ENCODE measurements at places on chromosomes 1 and 21. TPM values are rescaled to one million over a fixed set of nuclear protein-coding genes. Genes with fewer than 3 reads are reported as not detected.

The PAQR6 gene
- 2.8 TPM for total RNA-seq

DNA sequence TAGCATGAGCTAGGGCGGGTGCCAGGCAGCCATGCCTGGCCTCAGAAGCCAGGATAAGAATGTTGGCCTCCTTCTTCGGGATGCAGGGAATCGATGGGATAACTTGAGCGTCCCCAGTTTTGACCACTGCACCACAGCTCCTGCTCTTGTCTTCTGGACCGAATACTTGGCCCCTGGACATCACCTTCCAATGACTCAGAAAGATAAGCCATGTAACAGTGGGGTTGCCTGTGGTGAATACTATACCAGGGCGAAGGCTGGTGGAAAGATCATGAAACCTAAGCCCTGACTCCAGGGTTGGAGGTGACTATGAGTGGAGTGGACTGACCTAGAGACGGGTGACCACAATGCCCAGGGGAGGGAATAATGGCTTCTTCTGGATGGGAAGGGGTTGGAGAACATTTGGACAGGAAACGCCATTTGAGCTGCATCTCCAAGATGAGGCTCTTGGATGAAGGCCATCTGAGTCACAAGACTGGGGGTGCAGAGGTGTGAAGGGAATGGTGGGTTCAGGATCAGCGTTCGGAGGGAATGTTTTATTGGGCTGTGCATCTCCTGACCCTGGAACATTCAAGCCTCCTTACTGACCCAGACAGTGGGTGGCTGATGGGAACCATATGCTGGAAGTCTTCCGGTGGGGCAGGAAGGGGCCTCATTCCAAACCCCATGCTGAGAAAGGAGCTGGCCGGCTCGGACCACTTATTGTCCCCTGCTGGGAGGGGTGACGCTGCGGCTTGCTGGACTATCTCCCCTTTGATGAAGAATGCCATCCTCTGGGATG, 18.5 kb upstream of the KCNE2 start:
- no peak for DNase-seq

DNA sequence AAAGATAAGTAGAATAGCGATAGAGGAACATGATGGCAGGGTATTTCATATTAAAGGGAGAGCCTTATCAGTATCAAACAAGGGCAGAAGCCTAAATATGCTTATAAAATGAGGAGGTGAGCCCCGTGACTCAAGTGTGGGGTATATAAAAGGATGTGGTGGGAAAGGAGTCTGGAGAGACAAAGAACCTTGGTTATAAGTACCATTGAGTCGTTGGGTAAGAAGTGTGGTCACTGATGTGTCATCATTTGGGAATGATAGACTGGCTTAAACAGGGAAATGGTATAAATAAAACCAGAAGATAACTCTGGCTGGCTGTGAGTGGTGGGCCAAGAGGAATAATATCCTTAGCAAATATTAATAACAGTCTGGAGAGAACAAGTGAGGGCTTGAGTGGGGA, 10.9 kb upstream of the CD5L start:
- DNase-seq: no peak

DNA sequence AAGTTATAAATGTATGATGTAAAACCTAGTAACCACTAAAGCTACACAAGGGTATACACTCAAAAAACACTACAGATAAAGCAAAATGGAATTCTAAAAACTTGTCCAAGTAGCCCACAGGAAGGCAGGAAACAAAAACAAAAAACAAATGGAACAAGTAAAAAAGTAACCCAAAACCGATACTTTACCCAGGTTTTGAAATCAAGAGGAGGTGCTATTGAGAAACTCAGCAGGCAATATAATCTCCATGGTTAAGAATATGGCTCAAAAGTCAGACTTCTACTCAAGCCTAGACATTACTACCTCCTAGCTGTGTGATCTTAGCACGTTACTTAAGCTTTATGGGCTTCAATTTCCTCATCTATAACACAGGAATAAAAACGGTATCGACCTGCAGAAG, 13.3 kb downstream of the RBBP5 start:
- DNase-seq: no peak

DNA sequence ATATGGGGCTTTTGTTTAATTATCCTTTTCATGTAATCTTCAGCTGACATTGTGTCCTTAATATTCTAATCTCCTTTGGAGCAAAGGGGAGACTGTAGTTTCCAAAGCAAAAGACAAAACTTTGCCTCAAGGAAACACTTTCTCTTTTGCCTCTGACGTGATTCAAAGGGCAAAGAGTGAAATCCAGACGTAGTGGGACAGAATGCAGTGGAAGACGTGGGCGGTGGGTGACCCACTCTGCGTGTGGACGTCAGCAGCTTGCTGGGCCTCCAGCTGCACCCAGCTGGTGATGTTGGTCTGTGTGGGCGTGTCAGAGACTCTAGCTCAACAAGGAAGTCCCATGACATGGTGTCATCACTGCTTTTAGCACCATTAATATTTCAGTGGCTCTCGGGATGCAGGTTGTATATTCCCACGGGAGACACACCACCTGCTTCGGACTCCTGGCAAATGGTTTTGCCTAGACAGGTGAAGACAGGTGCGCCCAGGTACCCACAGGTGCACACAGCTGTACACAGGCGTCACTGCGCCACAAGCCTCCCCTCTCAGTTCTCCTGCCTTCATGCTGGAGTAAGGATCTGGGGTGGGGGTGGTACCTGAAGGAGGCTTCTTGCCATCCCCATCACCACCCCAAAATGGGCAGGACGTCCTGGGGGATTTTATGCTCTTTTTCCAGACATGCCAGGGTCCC, 292.1 kb upstream of the VAMP3 start:
- no peak for DNase-seq
